ENCODE measurements at places on chromosomes 5 and 9.

- DNase-seq = no peak
These were observed 644.6 kb upstream of the RGMB start for GRCh38 chr5:98128846-98129245.

- no peak for DNase-seq
These were observed 81.9 kb downstream of the MED27 start for GRCh38 chr9:131997779-131998178.

- peak; percentile 27 for DNase-seq
These were observed 2.1 kb downstream of the ANP32B start for GRCh38 chr9:97985058-97985861.

- DNase-seq = peak; percentile 63
These were observed 38.5 kb downstream of the ABITRAM start for GRCh38 chr9:108972626-108973209.

DNA sequence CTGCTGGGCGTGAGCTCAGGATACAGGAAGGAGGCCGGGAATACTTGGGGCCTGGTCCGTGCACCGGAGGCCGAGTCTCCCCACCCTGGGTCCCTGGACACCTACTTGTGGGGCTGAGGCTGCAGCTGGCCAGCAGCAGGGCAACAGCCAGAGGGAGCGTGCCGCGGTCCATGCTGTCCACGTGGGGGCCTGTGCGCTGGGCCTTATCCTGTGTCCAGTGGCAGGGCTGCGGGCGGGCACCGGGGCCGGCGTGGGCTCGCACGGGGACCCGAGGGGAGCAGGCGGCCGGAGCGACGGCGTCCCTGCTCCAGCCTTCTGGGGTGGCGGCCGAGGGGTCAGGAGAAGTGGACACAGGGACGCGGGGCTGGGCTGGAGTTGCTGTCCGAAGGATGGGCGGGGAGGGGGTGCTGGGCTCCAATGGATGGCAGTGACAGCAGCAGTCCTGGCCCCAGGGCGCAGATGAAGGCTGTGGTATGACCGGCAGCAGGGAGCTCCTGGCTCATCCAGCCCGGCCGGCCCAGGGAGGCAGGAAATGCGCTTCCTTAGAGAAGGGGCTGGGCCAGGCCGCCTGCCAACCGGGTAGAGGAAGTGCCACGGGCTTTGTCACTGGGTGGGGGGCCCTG lies at the start of gene ENG:
Gene ENG, minus strand, starts transcription at position 475 of the 623 bp plus-strand sequence. Its CDS starts 303 bp downstream, at position 172.
- DNase-seq = no peak

- no peak for DNase-seq
These were observed 79.1 kb downstream of the MRPL36 start for GRCh38 chr5:1720396-1721110.

DNA sequence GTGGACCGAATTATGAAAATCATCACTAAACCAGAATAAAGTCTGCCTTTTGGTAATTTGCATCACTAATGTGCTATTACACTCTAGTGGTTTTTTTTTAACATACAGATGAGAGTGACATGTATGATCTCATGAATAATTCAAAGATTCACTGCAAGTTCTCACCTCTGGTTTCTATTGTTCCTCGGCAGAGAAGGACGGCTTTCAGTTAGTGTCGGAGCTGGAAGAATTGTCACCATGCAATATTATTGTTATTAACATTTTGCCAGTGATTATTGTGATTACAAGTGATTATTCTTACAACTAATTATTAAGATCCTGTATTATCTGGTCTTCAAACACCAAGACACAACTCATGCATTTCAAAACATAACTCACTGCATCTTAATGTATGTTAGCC lies 366.6 kb upstream of the RPS23 start:
- no peak for DNase-seq

DNA sequence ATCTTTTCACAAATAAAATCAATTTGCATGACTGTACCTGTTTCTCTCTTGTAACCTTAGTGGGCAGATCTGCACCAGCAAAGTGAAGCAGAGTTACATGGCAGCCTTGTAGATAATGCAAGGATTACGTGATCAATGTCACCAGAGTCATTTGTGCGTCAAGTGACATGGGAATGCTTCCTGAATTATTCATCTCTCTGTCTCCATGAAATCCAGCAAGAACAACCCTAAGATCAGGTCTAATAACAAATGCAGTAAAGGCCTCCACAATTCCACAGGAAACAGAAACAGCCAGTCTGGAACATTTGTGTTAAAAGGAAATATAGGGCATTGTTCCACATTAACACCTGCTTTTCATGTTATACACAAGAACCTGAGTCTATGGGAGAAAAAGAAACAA lies 7.8 kb downstream of the GZMA start:
- no peak for DNase-seq

- DNase-seq = no peak
These were observed 612 bp upstream of the BBLN start for GRCh38 chr9:128159522-128159783.

DNA sequence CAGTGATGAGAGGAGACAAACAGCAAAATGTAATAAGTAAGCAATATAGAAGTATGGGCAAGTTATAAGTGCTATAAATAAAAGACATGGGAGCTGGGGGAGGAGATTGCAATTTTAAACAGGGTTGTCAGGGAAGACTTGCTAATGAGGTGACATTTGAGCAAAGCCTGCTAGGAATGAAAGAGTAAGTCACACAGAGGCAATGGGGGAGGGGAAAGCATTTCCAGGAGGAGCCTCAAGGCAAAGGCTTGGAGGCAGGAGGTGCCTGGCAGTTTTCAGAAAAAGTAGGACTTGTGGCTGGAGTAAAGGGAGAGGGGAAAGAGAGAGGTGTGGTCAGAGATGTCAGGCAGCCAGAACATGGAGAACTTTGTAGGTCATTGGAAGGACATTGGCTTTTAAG lies 124.4 kb upstream of the NMUR2 start:
- peak; percentile 7 for DNase-seq

DNA sequence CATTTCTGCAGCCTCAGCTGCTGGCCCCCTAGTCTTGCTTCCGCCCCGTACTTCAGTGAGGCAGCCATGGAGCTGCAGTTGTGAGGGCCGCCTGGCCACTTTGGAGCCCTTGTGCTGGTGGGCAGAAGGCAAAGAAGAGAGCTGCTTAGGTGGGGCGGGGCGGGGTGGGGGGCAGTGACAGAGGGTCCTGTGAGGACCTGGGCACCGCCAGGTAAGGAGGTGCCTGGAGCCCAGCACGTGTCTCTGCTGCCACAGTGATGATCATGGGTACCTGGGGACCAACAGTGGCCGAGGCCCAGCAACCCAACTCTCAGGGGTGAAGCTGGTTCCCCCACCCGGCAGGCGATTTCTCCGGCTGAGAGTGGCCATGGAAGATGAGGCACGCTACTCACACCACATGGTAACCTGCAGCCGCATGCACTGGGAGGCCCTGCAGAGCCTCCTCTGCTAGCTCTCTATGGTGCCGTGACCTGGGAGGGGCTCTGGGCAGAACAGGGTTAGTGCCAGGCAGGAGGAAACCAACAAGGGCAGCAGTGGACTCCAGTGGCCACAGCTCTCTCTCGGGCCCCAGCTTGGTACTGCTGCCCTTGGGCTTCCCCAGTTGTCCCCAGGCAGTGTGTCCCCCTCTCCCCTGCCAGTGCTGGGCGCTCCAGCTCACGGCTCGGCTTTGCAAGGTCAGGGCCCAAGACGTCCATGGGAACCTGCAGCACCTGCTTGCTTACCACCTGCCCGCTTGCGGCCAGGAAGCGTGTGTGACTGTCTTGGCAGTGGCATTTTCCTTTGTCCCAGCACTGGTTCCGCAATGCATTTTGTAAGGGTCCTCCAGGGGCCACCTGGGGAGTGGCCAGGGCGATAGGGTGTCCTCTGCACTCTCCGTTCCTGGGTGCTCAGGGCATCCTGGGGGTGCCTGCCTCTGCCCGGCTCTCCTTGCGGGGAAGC lies 24.0 kb downstream of the NDUFS6 start:
- DNase-seq = no peak

DNA sequence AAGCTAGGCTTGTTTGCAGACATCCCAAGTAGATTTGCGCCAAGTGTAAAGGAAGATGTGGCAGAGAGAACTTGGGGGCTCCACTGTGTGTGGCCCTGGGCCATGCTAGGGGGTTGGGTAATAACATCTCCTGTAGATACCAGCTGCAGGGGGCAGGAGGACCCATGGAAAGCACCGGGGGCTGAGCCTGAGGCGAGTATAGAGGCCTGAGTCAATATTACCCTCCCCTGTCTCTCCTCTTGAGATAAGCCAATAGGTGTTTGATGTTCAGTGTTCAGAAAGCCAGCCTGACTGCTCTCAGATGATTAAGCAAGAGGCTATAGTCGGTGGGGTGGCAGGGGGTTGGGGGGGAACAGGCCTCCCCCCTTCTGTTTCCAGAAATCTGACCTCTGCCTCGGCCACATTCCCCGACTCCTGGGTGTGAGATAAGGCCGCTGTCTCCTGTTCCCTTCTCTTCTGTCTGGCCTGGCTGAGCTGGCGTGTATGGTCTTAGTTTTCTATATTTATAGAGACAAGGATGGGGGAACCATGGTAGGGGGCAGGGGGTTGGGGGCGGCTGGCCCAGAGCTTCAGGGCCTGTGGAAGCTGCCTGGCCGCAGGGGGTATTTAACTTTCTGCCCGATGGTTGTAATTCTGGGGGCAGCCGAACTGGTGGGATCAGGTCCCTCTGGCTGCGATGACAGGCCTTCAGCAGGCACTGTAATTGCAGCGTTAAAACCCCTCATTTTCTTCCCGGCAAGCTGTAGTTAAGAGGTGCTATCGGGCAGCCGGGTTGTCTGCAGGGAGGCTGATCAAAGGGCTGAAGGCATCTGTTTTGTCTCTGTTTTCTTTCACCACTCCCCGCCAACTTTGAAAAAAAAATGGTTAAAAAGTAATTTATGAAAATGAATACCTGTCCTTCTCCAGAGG lies 292.0 kb downstream of the NSG2 start:
- DNase-seq = no peak

GRCh38 chr9:95053611-95054570 lies 263.6 kb downstream of the FANCC start:
- no peak for DNase-seq

GRCh38 chr5:82735160-82735789 lies 341.9 kb downstream of the TMEM167A start:
- peak; percentile 78 for DNase-seq

- no peak for DNase-seq
These were observed 102.3 kb upstream of the PHYKPL start for GRCh38 chr5:178334861-178335260.

DNA sequence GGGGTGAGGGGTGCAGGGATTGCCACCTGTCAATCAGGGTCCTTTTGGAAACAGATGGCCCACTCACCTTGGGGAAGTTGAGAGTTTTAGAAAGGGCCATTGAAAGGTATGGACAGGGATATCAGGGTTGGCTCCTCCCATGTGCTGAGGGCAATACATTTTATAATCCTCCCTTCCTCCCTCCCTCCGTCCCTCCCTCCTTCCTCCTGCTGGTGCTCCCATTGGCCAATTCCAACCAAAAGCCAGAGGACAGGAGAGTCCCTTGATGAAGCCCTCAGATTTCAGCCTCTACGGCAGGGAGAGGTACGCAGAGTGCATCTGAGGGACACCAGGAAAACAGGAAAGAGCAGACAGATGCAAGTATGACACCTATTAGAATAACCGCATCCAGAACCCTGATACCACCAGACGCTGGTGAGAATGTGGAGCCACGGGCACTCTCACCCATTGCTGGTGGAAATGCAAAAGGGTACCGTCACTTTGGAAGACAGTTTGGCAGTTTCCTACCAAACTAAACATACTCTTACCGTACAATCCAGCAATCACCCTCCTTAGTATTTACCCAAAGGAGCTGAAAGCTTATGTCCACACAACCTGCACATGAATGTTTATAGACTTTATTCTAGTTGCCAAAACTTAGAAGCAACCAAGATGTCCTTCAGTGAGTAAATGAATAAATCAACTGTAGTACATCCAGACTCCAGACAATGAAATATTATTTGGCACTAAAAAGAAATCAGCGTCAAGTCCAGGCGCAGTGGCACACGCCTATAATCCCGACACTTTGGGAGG lies 58.2 kb upstream of the OTULINL start:
- no peak for DNase-seq

DNA sequence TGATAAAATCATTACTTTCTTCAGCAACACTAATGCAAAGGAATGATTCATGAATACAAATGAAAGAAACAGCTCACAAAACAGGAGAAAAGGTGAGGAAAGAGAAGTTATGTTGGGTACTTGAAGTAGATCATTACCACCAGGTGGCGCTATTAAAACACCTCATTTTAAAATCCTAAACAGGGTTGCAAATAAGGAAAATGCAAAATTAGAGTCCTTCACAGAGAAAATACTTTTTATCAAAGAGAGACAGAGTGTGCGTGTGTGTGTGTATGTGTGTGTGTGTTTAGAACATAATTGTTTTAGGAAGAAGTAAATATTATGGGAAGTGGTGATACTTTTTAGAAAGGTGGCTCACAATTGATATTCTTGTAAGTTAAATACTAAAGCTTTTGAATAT lies 49.5 kb upstream of the CD180 start:
- DNase-seq = peak; percentile 92

DNA sequence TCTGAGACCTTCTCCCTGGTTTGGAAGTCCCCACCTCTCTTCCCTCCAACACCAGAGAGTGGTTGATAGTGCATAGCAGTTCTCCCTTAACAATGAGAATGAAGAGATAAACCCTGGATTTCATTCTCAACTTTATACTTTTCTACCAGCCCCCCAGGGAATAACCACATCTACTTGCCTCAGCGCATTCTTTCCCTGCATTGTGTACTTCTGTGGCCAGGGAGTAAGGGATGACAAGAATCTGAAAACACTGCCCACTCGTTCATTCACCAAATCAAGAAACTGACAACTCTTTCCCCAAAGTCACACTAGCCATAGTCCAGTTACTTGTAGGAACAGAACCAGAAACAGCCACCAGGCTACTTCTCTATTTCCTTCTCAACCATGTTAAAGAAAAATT lies 46.0 kb upstream of the SPIN1 start:
- peak; percentile 33 for DNase-seq

DNA sequence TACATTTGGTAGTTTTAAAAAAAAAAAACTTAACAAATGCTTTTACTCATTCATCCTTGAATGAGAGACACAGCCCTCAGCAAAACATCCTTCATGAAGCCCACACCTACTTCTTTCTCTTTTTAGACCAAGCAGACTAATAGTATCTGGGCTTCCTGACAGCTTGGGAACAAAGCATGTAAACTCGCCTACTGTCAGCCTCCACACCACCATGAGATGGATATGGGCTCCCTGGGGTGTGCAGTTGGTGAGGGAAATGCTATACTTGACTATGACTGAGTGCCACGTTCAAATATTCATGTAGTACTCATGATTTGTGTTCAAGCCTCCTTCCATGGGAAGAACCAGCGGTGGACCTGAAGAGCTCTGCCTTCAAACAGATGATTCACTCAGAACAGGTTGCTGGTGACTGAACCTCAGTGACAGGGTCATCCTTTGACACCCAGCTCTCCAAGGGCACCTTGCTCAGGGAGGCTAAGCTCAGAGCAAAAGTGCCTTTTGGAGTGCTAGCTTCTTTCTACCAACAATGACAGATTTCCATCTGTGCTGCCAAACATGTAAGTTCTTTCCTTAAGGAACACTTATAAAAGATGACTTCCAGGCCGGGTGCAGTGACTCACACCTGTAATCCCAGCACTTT lies 36.8 kb downstream of the SLC22A5 start:
- no peak for DNase-seq

GRCh38 chr5:82351754-82352145 lies 73.6 kb upstream of the RPS23 start:
- peak; percentile 73 for DNase-seq

GRCh38 chr5:170907758-170908157 lies 45.9 kb downstream of the RANBP17 start:
- DNase-seq = peak; percentile 88

- no peak for DNase-seq
These were observed 95.0 kb downstream of the CRB2 start for GRCh38 chr9:123450996-123451395.

- no peak for DNase-seq
These were observed 14.0 kb downstream of the FAM240B start for GRCh38 chr9:38705917-38706316.

Measured in renal cortical epithelial cell (primary cell).